ENCODE measurements at places on chromosomes 16 and 17.

DNA sequence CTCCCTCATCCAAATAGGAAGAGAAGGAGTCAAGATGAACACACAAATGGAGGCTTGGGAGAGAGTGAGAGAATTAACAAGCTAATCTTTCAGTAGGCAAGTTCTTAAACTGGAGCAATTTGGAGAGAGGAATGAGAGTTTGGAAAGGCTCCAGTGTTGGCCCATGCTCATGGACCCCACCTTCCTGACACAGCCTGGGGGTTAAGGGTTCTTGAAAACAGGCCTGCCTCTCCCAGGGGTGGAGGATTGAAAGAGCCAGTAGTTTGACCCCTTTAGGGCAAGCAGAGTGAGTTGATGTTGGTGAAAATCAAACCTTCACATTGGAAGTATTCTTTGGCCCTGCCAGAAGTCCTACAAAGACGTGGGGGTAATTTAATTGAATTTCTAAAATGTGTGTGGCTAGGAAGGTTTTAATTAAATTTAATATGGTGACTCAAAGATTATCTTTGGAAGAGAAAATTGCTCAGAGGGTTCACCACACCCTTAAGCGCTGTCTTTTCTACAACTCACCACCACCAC, 5.8 kb downstream of the HOXB3 start:
- DNase-seq = no peak

- no peak for DNase-seq
Observed at GRCh38 chr17:37146086-37147064, 197.6 kb downstream of the AATF start.

DNA sequence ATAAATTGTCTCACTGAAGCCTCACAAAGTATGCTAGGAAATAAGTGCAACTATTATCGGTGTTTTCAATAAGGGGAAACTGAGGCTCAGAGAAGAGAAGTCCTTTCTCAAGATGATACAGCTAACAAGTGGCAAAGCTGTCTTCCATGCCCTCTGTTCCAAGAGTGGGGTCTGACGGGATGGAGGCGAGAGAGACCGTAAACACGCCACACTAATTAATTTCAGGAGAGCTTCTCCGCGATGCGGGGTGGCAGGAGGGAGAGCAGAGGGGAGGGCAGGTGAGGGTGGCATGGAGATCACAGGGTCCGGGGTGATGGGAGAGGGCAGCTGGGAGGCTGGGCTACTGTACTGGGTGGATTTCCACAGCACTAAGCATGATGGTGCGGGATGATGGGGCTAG, 80.3 kb downstream of the MYH11 start:
- DNase-seq = no peak

DNA sequence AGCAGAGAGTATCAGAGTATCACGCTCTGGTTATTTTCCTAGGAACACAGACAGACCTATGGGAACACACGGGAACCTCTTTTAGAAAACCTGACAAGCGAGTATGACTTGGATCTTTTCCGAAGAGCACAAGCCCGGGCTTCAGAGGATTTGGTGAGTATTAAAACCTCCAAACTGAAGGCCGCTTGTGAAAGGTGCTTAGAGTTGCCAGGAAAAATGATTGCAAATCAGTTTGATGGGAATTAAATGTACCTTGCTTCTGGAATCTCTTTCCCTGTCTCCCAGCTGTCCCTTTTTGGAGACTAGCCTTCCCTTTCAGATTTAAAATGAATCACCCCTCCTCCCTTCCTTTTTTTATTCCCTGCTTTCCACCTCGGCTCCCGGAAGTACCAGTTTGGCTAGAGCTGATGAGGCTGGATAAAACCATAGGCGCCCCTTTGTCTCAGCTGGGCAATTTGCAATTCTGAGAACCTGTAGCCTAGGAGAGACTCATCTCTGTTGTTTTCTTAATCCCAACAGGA, 27.3 kb downstream of the KAT7 start:
- DNase-seq = no peak

GRCh38 chr17:29720551-29720950, 97.8 kb upstream of the CORO6 start:
- DNase-seq = no peak

GRCh38 chr16:10514369-10515055, 65.9 kb downstream of the EMP2 start:
- DNase-seq = peak; percentile 59

DNA sequence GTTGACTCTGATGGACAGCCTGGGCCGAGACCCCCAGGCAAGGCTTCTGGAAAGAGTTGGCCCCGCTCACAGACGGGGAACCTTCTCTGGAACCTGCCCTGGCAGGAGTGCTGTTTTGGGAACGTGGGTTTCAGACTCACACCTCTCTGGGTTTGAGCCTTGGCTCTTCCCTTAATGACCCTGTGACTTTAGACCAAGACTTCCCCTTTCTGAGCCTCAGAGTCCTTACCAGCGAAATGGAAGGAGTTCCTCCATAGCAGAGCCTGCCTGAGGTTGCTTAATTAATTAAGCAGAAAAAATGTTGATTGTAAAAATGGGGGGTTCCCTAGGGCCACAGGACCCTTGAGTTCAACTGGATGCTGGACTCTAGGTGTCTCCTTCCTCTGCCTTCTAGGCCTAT, 408.2 kb downstream of the SEC14L1 start:
- DNase-seq = no peak

GRCh38 chr17:40538019-40538935, 27.0 kb downstream of the CCR7 start:
- DNase-seq = no peak

- no peak for DNase-seq
Observed at GRCh38 chr16:75282466-75283281, 31.2 kb upstream of the BCAR1 start.

DNA sequence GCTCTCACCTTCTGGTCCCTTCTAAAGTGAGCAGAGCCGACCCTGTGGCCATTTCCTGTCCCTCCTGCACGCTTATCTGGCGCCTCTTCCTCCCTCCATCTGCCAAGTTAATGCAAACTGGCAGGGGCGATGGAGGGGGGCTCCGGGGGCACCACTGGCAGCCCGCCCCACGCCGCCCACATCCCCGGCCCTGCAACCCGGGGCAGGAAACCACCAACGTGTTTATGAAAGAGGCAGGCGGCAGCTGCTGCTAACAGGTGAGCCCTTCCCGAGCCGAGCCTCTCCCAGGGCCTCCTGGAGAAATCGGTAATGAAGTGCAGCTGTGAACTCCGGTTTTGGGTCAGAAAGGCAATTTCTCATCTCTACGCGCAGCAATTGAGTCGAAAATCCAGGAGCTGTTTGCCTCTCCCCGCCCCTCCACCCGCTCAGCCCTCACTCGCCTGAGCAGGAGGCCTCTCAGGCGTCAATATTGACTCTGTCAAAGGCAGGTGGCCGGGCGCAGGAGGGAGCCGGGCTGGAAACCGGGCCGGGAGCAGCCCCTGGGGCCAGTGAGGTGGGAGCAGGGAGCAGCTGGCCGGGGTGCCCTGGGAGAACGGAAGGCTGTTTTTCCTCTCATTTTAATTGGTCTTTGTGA, 164.4 kb upstream of the GSE1 start:
- DNase-seq = peak; percentile 45

DNA sequence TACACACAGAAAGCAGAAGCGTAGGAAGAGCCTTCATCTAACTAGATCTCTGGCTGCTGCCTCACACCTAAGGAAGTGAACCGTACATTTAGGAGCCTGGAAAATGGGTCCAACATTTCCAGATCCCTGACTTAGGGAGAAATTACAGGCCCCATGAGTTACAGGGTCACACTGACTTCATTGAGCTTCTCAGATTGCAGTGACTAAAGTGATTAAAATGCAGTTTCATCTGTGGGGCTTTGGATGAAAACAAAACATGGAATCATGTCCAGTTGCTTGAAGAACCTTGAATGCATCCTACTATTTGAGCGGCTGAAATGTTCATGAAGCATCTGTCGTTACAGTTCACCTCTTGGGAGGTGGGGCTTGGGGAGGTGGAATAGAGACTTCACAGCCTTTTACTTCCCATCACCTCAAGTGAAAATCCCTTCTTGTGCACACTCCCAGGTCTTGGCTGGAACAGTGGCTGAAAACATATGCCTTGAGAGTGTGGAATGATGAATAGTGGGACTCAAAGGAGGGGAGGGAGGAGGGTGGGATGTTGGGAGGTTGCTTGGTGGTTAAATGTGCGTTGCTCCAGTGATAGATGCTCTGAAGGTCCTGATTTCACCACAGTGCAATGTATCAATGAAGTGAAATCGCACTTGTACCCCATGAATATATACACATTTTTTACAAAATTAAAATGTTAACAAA, 19.7 kb downstream of the TEKT3 start:
- no peak for DNase-seq

DNA sequence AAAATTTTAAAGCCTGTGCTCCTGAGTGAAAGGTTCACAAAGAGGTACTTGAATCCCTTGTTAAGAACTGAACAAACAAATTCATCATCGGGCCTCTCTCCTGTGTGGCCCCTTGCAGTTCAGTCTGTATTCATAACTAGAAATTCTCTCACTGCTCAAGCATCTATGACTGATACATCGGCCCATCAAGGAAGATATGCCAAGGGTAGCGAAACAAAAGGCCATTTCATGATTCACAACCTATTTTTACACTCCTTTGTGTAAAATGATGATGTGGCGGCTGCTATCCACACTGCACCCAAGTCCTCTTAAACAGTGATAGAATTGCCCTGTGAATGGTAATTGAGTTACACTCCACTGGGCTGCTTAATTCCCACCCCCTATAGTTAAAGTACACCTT, 204.6 kb downstream of the STX8 start:
- no peak for DNase-seq

DNA sequence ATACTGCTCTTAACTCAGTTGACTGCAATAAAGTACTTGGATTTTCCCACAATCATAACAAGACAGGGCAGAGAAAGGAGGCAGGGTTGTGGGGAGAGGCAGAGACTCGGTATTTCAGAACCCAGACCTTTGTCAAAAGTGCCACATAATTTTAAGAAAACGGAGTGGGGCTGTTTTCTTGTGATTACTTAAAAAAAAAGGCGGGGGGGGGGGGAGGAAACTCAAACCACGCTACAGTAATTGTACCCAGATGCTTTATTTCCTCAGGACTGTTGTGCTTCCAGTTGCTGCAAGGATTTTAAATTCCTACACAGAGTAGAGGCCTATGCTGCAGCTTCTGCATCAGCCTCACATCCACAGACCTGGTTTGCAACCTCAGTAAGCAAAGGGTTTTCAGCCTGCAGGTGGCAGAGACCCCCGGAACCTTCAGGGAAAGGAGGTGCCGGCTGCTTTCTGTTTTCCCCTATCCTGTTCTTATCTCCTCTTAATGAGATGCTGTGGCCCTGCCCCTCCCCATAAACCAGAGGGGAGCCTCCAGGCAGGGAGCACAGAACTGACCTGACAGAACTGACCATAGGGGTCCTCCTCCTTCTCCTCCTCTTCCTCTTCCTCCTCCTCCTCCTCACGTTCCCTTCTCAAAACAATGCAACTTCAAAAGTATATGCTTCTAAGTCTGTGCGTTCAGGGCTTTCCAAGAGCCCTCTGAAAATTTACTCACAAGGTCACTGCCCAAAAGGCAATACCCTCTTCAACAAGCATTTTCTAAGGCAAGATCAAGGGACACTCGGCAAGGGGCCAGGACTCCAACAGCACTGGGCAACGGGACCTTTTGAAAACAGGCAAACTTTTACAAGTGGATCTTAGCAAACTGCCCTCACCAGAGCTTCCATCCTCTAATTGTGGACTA, 7.5 kb downstream of the AXIN2 start:
- DNase-seq = no peak

GRCh38 chr17:65559461-65559803, 2.0 kb downstream of the AXIN2 start:
- no peak for DNase-seq

DNA sequence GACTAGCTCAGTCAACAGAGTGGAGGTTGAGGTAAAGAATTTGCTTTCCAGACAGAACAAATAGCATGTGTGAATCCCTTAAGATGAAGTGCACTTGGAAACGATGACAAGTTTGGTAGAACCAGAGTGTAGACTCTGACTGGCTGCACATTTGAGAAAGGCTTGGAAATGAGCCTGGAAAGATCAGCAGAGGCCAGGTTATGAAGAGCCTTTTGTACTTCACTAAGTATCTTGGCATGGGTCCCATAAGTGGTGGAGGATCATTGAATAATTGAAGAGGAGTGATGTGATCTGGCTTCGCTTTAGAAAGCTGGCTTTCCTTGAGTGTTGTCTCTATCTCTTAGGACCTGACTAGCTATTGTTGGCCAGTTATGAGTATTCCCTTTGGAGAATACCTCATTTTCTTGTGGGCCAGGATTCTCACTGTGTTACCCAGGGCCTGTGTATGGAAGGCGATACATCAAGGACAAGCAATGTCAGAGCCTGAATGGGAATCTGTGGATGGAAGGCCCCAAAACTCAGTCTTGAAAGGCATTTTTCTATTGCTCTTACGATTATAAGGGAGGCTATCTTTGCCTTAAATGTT, 329.8 kb downstream of the UTP18 start:
- no peak for DNase-seq

- DNase-seq = no peak
Observed at GRCh38 chr16:57473176-57473840, 10.8 kb downstream of the POLR2C start.

- DNase-seq = no peak
Observed at GRCh38 chr17:74763565-74764387, 12.4 kb downstream of the NAT9 start.

- DNase-seq = no peak
Observed at GRCh38 chr17:55652825-55653224, 69.8 kb downstream of the TMEM100 start.

DNA sequence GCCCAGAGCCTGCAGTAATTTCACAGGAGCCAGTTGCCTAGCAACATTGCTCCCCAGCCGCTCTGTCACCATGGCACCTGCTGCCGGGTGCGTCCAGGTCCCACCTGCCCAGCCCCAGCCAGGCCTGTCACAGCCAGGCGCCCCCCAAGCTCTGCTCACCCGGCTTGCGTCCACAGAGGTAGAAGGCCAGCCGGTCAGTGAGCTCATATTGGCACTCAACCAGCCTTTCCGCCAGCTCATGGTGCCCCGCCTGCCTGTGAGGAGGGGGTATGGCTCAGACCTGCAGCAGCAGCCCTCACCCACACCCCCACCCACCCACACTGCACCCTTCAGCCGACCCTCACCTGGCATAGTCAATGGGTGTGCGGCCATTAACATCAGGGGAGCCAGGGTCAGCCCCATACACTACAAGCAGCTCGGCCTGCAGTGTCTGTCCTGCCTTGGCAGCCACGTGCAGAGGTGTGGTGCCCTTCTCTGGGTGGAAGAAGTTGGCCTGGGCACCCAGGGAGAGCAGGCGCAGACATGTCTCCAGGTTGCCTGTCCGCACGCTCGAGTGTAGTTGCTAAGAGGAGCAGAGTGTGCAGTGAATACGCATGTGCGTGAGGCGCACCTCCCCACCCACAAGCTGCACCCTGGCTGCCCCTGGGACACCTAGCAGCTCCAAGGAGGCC, 7.7 kb downstream of the GIT1 start:
- DNase-seq = no peak

All from activated CD4-positive, alpha-beta T cell treated with anti-CD3 and anti-CD28 coated beads, Interleukin-2, amount 10 ng/mL, durations not matched to agents 7 days and 5 days (primary cell).